ENCODE measurements at places on chromosomes 5 and 9.

GRCh38 chr9:16139774-16140173, 586.9 kb downstream of the CCDC171 start:
- DNase-seq, result no peak

GRCh38 chr5:95572016-95572415, 17.1 kb downstream of the ARSK start:
- no peak for DNase-seq

DNA sequence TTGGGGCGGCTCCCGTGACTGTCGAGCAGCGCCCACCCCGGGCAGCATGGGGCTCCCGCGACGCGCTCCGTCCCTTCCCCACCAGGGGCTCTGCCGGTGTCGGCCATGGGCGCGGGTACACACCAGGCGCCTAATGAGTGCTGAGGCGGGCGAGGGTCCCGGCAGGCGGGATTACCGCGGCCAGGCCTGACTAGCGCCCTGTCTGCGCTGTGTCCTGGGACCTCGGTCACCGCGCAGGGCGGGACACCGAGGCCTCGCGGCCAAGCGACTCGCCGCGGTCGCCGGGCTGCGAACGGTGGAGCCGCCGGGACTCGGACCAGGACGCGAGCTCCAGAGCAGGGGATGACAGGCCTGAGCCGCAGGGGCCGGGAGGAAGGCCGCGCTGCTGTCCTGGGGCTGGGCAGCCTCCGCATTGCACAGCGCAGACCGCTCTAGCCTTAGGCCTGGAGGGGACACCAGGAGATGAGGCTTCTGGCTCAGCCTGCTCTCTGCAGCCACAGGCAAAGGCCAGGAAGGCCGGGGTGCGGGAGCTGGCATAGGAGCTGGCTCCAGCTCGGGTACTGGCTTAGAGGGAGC, 14.1 kb downstream of the LCN10 start:
- no peak for DNase-seq

DNA sequence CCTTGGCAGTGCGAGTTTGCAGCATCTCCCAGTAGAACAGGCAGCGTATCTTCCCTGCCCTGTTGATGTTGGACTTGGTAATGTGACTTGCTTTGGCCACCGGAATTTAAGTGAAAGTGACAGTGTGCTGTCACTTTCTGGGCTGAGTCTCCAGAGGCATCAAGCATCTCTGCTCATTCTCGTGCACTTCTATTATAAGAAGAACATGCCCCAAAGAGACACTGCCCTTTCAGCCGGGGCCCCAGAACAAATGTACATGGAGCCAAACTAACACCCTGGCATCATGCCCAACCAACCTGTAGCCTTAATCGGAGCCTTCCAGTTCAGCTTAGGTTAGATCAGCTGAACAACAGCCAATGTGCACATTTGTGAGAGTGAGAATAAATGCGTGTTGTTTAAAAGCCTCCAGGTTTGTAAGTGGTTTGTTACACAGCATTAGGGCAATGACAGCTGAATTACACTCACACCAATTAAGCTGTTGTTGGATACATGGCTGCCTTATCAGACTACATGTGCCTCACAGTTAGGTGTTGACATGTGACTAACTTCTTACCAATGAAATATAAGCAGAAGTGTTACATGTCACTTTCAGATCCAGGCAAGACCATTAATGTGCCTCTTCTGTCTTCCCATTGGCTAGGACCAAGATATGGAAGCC, 22.1 kb upstream of the FRMD3 start:
- no peak for DNase-seq

- DNase-seq, result no peak
These were observed 7.7 kb downstream of the RALGDS start for GRCh38 chr9:133113163-133113948.

DNA sequence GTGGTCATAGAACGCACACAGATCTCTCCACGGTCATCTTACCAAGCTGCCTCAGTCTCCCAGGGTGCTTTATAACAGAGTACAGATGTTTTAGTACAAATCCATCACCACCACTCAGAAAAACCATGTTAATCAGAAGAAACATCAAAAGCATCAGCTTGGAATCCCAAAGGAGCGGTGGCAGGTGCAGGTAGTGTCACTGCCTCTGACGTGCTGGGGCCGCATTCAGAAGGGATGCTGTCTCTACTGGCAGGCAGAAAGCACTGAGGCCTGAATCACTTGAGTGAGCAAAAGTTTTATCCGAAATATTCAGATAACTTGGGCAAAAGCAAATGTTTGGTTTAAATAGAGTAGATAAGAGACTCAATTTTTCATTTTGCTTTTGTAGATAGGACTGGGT, 448.4 kb upstream of the ZNF608 start:
- DNase-seq, result no peak

- peak; percentile 20 for DNase-seq
These were observed 40.1 kb downstream of the SMARCA2 start for GRCh38 chr9:2055203-2055658.

DNA sequence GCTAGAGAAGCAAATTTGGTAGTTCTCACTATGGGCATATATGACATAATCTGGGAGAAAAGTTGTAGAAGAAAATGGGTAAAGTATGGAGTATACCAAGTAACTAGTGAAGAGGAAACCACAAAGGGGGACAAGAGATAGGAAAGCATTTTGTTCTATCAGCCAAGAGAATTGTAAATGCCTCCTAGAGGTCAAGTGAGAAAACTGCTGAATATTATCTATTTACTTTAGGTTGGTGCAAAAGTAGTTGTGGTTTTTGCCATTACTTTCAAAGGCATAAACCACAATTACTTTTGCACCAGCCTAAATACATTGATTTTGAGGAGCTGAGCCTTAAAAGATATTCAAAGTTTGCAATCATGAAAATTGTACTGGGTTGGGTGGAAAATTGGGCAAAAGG, 126.7 kb upstream of the GRHPR start:
- DNase-seq, result no peak

GRCh38 chr5:5192681-5193080, 52.6 kb downstream of the ADAMTS16 start:
- DNase-seq, result no peak

DNA sequence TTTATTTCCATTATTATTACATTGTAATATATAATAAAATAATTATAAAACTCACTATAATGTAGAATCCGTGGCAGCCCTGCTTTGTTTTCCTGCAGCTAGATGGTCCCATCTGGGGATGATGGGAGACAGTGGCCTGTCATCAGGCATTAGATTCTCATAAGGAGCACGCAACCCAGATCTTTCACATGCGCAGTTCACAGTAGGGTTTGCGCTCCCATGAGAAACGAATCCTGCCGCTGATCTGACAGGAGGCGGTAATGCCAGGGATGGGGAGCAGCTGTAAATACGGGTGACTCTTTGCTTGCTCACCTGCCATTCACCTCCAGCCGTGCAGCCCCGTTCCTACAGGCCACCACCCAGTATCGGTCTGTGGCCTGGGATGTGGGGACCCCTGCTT, 1879.3 kb upstream of the WWC1 start:
- no peak for DNase-seq

DNA sequence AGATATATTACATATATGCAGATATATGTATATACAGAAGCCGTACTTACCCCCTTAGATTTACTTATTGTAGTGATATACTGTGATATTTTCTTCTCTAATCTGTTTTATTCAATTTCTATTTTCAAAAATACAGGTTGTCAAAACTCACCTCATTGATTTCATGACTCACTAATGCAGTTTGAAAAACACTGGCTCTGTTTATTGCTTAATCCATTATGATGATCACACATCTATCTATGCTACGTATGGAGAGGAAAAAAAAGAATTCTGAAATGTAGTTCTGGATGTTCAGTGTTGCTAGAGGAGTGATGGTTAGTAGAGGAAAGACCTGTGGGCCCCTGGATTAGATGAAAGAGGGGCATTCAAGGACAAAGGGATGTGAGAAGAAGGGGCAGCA, 121.0 kb upstream of the RPS23 start:
- no peak for DNase-seq

GRCh38 chr5:139844472-139845145, 49.0 kb downstream of the PSD2 start:
- peak; percentile 44 for DNase-seq

- DNase-seq, result no peak
These were observed 6.7 kb upstream of the NSMF start for GRCh38 chr9:137465720-137466388.

DNA sequence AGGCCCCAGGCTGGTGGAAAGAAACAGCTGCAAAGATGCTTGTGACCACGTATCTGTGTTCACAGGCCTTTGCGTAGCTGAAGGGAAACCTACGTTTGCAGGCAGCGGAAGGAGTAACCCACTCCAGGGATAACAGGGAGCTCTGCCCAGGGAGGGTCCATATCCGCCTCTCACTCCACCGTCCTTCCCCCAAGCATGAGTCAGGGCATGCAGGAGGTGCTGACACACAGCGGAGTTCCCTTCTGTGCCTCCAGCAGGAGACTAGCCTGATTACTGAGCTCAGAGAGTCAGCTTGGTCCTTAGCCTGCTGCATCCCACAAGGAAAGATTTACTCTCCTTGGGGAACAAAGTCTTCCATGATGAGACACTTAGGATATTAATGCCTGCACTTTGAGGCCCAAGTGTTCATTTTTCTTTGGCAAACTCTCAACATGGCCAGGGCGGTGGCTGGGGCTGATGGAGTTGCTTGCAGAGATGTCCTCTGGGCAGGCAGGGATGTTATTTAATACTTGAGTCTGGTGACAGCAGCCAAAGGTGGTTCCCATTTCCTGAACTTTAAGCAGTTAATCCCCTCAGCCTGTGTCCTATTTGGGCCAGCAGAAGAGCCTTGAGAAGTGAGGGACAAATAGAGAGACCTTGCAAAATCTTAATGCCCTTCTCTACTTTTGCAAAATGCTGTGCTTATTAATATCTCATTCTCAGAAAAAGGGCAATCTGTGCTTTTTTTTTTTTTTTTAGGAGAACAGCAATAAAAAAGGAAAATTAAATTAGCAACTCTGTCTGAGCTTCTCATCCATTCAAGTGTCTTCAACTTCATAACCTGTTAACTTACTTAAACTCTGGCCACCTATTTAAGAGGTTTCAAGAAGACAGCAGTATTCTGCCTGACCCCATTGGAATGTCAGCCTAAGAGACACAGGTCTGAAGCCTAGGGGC, 222.1 kb downstream of the HSPA4 start:
- DNase-seq, result no peak

DNA sequence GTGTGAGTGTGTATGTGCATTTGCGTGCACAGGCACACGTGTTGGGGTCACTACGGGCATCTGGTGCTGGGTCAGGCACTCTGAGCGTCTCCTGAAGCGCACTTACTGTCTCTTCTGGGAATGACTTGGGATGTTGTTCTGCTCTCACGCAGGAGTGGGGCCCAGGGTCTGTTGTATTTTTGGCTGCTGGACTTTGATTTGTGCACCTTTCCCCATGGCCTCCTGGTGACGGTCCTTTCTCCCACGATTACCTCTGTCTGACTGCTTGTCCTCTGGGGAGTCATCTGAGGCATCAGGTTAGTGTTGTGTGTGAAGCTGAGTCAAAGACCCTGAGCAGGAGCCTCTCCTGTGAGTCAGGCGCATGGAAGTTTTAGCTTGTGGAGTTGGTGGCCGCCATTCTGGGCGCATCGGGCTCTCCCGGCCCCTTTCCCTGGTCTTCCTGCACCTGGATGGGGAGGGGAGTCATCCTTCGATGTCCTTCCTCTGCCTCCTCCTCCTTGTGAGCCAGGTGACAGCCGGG, 62.1 kb downstream of the RXRA start:
- DNase-seq, result no peak

GRCh38 chr5:104652271-104652861, 1089.8 kb upstream of the NUDT12 start:
- DNase-seq, result no peak

GRCh38 chr5:109566361-109566760, 123.4 kb upstream of the MAN2A1 start:
- no peak for DNase-seq

- DNase-seq, result no peak
These were observed 118.2 kb downstream of the BOD1 start for GRCh38 chr5:173498286-173498685.

- DNase-seq, result no peak
These were observed 312.4 kb downstream of the DOCK8 start for GRCh38 chr9:526904-527591.

- DNase-seq, result no peak
These were observed 12.6 kb downstream of the ZBTB5 start for GRCh38 chr9:37452611-37453010.

DNA sequence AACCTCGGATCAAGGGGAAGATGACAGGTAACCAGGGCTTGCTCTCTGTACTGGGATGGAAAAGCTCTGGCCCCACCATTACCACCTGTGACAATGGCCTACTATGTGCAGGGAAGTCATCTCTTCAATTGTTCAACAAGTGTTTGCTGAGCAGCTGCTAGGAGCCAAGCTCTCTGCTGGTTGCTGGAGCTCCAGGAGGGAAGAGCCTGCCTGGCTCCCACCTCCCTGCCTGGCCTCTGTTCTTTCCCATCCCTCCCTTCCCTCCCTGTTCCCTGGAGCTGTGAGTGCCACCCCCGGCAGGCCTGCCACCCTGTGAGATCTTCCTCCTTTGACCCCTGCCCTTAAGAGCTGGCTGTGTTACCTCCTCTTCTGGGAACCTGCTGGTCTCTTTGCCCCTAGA, 59.7 kb upstream of the IER5L start:
- no peak for DNase-seq

DNA sequence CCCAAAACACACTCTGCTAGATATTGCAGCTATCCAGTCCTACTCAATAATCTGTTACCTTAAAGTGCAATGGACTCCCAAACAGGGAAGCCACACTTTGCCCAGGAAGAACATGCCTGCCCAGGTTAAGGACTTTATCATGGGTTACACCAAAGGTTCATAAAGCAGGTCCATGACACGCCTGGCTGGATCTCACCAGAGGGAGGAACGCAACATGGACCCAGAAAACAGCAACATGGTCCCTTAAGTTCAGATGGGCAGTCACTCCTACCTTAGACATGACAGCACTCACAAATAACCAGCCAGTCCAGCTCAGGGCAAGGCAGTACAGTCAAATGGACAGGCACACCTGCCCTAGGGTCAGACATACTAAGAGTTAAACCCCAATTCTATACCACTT, 3.8 kb downstream of the P4HA2 start:
- no peak for DNase-seq

GRCh38 chr5:142597546-142598337, 88.1 kb downstream of the FGF1 start:
- DNase-seq, result no peak

- DNase-seq, result no peak
These were observed 424.6 kb upstream of the CDH9 start for GRCh38 chr5:27462936-27463335.

DNA sequence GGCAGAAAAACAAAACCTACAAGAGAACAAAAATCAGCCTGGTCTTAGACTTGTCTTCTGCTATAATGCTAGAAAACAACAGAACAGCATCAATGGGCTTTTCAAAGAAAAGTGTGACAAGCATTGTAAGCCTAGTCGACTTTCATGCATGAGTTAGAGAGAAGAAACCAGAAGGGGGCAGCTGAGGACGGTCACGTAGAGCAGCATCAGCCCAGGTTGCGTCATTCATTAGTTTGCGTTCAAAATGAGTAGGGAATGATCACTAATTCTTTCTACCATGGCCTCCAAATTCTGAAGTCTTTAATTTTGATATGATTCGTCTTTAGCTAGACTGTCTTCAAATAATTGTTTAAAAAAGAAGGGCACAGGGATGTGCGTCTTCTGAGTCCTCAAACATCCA, 4.7 kb upstream of the ISCA1 start:
- no peak for DNase-seq

All from glomerular endothelial cell (primary cell).